ENCODE measurements at places on chromosomes 5 and 9.

DNA sequence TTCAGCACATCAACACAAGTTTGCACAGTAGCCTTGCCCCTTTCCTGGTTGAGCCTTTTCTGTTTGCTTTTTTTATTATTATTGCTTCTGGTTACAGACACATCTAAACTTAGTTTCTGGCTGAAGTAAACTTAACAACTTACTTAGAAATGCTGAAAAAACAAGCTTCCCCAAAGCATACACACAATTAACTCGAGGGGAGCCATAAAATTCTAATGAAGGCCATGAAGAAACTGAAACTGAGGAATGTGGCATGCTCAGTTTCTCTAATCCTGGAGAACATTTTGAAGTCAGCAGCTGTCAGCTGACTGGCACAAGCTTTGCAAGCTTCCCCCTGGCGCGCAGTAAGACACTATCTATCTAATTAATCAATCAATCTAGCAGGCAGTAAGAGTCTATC lies 3.7 kb downstream of the MYO10 start:
- DNase-seq = no peak

DNA sequence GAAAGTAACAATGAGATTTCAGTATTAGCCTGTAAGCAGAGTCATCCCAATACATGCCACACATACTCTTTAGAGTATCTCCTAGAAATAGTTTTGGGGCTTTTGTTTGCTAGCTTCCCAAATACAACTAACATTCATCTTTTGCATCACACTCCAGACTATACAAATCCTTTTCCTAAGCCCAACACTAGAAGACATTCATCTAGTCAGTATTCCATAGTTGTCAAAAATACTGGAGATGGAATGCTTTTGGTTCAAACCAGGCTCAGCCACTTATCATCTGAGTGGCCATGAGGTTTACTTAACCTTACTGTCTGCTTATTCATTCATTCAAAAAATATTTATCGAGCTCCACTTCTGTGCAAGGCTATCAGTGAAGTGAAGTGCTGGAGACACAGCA lies 205.1 kb upstream of the SGCD start:
- no peak for DNase-seq

DNA sequence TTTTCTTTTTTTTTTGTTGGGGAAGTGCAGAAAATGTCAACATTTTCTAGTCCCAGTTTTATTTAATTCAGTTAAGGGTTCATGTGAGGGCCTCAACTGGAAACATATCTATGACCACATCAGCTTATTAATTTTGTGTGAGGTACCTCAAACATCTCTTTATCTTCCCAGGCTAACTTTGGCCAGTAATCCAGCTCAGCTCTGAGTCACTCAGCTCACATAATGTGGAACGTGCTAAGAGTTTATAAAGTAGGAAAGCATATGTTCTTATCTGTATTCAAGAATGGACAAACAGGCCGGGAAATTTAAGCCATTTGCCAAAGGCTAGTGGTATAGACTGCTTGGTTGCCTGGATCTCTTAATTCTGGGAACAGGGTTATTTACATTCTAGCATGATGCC lies 118.4 kb downstream of the INSYN2B start:
- no peak for DNase-seq

- no peak for DNase-seq
Measured at GRCh38 chr9:82052081-82052480, 63.5 kb downstream of the SPATA31D1 start.

DNA sequence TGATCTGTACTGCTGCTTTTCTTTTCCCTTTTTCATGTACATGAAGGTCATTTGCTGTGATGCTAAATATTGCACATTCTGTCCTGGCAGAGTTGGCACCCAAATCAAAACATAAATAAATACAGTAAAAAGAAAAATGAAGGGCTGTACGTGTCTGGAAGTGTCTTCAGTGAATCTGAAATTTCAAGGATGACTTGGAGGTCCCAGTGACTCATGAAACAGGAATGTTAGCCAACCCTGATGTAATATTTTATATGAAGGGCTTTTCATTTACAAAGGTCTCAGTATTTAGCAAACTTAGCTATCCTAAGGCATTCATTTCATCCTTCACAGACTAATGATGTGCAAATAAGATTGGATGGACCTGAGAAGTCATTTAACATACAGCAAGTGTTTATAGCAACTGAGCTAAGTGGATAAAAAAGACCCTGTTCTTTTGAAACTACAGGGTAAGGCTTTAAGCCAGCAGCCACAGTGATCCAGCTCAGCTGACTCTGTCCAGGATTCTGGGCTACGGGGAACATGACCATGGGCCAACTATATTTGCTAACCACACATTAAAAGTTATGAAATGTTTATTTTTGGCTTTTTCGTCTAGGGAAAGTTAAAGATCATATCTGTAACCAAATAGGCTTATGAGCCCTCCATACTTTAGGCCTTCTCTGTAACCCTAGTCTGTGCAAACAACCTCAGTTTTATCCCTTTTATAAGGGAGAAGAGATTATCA lies 104.0 kb upstream of the DMRTA1 start:
- DNase-seq = no peak

DNA sequence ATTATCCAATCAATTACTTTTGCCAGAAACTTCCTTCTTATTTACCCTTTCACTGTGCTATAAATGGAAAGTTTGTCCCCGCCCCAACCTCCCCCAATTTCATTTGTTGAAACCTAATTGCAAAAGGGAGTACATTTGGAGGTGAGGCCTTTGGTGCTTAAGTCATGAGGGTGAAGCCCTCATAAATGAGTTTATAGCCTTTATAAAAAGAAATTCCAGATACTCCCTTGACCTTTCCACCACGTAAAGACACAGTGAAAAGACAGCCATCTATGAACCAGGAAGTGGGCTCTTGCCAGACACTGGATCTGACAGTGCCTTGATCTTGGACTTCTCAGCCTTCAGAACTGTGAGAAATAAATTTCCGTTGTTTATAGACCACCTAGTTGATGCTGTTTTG lies 82.3 kb downstream of the NUDT12 start:
- DNase-seq = no peak

DNA sequence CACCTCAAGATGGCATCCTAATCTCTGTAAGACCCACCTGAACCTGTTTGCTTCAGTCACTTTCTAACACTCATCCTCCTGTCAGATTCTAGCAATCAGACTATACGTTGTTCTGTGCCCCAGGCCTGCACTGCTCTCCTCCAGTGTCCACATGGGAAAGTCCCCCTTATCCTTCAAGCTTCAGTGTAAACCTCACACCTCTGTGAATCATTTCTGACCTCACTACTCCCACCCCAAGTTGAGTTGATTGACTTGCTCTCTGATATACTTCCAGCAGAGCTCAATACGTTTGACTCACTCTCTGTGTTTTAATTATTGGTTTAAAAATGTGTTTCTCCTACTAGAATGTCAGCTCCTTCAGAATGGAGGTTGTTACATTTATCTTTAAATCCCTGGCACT lies 240.2 kb downstream of the FBXL17 start:
- no peak for DNase-seq

- DNase-seq = no peak
Measured at GRCh38 chr9:976943-977837, 735 bp downstream of the DMRT3 start.

- DNase-seq = no peak
Measured at GRCh38 chr9:12955510-12956163, 180.8 kb downstream of the LURAP1L start.

GRCh38 chr5:79653843-79654242 lies 35.8 kb upstream of the CMYA5 start:
- no peak for DNase-seq

GRCh38 chr5:152907488-152908245 lies 502.6 kb upstream of the NMUR2 start:
- no peak for DNase-seq

DNA sequence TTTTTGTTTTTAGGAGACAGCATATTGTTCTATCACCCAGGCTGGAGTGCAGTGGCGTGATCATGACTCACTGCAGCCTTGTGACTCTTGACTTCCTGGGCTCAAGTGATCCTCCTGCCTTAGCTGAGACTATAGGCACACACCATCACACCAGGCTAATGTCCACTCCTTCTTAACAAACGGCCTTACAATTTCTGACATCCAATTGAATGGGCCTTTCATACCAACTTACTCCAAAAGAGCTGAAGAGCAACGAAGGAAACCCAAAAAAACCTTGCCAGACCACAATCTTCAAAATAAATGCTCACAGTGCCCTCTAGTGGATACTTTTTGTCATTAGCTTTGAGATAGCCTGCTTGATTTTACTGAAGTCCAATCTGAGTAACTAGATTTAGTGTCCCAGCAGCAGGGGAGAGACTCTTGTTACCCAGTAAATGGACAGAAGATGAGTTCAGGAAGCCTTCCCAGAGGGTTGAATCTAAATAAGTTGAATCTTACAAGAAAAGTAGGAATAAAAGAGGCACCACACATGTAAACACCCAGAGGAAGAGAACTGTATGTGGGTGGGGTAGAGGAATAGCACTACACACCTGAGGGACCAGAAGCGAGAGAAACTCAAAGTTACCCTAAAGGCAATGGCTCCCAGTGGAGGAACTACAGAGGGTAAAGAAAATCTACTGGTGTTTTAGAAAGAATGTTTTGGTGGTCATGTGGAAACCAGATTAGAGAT lies 9.3 kb downstream of the ZNF622 start:
- peak; percentile 75 for DNase-seq

- peak; percentile 57 for DNase-seq
Measured at GRCh38 chr9:91193658-91194391, 167.9 kb downstream of the AUH start.

DNA sequence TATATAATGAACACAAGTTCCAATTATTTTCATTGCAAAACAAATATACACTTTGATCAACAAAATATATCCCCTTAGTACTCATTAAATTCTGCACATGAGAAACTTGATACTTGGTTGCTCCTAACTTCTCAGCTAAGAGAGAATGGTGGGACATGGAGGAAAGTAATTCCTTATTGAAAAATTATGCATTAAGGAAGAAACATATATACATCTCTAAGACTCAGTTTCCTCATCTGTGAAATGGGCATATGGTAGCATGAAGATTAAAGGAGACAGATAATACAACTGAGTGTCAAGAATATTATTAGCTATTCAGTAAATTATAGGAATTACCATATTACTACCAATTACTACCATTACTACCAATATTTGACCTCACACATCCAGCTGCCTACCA lies 85.8 kb downstream of the CRB2 start:
- no peak for DNase-seq

- no peak for DNase-seq
Measured at GRCh38 chr5:411728-412127, 31.2 kb upstream of the EXOC3 start.

GRCh38 chr5:169837686-169838085 lies 142.6 kb downstream of the INSYN2B start:
- no peak for DNase-seq

GRCh38 chr9:92385477-92385876 lies 18.9 kb downstream of the OGN start:
- no peak for DNase-seq

DNA sequence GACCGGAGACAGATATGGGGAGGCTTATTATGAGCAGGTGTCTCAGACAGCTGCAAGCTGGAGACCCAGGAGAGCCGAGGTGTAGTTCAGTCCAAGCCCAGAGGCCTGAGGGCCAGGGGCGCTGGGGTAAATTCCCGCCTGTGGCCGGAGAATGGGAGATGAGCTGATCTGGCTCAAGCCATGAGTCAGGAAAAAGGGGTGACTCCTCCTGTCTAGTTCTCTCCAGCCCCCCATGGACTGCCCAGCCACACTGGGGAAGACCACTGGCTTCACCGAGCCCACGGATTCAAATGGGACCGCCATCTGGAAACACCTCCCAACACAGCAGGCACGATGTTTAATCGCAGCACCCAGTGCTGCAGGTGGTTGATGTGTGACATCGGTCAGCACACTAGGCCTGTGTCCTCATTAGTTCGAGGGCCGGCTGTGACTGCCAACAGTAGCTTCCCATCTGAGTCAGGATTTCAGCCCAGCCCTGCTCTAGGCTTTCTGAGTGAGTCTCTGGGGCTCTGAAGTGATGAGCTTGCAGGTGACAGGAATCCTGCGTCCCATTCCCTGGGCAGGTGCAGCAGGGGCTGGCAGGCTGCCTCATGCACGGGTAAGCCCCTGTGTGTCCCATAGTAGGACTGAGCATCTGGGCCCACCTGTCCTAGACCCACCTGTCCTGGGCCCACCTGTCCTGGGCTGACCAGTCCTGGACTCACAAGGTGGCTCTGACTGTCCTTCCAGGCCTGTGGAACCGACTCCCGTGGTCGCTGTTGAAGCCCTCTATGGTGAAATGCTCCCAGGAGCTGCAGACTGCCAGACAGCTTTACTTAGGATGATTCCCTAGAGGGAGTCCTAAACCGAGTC lies 49.7 kb downstream of the AHRR start:
- DNase-seq = no peak

- no peak for DNase-seq
Measured at GRCh38 chr5:14406554-14406849, 175.1 kb upstream of the OTULINL start.

- peak; percentile 40 for DNase-seq
Measured at GRCh38 chr9:91207729-91208418, 153.8 kb downstream of the AUH start.

DNA sequence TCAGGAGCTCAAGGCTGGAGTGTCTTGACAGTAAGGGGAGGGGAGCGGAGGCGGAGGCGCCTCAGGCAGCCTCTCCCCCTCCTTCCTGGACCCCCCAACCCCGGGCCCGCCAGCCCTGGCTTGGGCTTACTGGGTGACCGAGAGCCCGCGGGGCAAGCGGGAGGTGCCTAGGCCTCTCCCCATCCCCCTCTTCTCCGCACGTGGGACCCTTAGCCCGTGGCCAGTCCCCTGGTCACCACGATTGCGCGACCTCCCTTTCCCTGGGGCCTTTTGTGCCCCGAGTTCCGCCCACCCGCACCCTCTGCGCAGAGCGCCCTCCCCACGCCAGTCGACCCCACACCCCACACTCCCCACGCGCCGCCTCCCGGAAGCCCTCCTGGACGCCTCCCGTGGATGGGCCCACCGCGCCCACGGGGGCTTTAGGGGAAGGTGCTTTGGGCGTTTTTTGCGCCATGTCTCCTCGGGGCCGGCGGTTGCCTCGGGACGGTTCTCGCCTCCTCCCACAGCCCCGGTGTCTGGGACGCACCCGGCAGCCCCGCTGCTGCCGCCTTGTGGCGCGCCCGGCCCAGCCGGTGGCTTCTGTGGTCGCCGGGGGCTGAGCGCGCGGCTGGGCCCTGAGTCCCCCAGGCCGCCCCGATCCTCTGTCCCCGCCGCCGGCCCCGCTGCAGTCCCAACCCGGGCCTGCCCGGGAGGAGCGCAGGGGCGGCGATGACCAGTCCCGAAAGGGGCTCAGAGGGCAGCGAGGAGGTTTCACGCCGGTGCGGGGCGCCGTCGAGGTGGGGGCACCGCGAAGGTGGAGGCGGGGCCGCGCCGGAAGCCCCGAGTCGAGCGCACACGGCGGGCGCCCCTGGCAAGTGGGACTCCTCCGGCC lies 3.2 kb downstream of the TOR4A start:
- DNase-seq = no peak

DNA sequence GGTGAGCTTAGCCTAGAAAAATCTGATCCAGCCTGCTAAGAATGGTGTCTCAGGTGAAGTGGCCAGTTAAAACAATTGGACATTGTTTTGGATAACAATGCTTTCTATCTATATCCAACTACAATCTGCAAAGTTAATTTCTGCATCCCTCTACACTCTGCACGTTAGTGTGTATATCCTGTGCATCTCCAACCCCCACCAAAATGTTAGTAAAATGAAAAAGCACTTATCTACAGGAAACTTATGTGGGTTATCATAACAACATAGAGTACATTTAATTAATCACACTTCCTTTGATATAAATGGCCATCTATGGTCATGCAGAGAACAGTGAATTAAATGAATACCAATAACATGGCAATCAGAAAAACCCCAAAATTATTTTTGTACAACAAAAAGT lies 158.7 kb downstream of the NFIB start:
- no peak for DNase-seq

All from CD4-positive, alpha-beta T cell treated with Interleukin-2 at 100 ng/mL for 4 hours (primary cell).